GM12878 (cell line): ENCODE measurements at places on chromosomes 6 and 20. TPM values are rescaled to one million over a fixed set of nuclear protein-coding genes. Genes with fewer than 3 reads are reported as not detected.

GRCh38 chr6:9085054-9085708 is 649.8 kb upstream of the SLC35B3 start:
- DNase-seq: no peak
- no peaks in the 10 kb centered on the region for H3K27me3 ChIP-seq
- H3K4me1 ChIP-seq: no peaks in the 10 kb centered on the region
- H3K27ac ChIP-seq: no peak overlapping the region
- H3K36me3 ChIP-seq: no peaks in the 10 kb centered on the region
- no peak overlapping the region for H3K4me3 ChIP-seq

ASIP gene
- not detected in 2 replicates for total RNA-seq

RNF144B gene
- 0.18 and 0.58 TPM in 2 replicates for total RNA-seq

TTLL9 gene
- 0.08 and 0.21 TPM in 2 replicates for total RNA-seq

SAPCD1 gene
- total RNA-seq: 8.6 and 13.0 TPM in 2 replicates
